Activated CD4-positive, alpha-beta T cell treated with anti-CD3 and anti-CD28 coated beads, Interleukin-2, amount 10 ng/mL, durations not matched to agents 24 days and 14 days (primary cell): ENCODE measurements at places on chromosomes 2 and 18.

DNA sequence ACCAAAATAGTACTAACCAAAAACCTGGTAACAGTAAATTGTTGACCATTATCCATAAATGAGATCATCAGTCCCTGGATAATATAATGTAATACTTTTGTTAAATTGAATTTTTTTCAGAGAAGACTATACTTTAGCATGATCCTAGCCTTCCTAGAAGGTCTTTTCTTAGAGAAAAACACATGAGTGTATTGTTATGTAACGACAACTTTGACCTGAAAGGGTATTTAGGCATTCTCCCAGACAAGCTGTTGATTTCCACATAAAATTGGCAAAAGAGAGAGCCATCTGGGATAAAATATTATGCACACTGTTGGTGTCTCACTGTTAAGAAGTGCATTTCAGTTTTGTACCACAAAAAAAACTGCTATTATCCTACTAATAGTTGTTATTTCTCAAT is 120.0 kb upstream of the MAPRE2 start:
- no peak for DNase-seq

DNA sequence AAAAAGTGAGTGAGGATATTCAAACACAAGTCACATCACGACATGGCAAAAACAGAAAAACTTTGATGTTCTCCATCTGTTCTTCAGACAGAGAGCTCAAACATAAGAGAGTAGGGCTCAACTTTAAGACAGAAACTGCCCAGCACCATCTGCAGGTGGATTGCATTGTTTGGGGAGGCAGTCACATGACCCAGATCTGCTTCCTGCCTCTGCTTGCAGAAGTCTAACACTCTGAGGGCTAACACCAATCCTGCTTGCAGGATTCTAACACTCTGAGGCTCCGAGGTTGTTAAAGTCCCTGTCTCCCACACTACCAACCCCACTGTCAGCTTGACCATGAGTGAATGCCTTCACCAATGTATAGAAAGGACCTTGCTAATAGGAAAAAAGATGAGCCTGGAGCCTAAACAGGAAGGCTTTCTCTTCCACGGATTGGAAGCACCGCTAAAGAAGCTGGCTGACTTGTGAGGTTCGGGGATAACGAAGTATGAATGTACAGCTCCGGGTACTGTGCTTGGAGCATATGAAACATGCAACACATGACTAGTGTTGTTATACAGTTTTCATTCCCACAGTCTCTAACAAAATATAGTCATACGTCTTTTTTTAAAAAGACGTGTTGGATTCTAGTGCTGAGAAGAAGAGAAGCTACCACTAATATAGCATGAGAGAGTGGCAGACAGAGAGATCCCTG is 176.6 kb upstream of the CREB1 start:
- peak; percentile 83 for DNase-seq

DNA sequence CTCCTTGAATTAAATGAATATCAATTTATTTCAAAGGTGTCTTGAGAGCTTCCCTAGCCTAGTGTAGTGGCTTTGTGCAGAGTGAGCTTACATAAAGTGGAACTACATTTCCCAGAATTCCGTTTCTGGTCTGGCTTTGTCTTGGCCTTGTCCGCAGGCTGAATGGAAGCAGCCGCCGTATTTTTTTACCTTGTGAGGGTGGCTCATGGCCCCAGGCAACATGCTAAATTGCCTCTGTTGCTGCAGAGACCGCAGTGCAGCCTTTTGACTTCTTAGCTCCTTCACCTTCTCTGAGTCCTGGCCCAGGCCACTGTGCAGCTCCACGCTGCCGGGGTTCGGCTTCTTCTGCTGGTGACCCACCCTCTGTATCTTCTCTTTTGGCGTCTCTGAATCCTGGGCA is 114.8 kb upstream of the SLC38A11 start:
- peak; percentile 35 for DNase-seq

DNA sequence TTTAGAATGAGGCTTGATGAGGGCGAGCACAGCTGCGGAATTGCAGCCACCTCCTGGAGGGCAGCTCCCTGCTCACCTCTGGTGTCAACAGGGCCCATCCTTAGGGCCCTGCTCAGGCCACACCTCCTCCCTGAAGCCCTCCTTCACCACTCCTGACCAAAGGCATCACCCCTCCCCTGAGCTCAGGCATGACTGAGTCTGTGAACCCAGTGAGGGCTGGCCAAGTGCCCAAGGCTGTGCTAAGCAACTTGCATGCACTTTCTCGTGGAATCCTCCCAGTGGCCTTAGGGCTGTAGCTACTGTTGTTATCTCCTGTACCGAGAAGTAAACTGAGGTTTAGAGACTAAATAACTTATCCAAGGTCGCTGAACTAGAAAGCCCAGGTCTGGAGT is 101.7 kb downstream of the KLHL29 start:
- DNase-seq, result no peak

DNA sequence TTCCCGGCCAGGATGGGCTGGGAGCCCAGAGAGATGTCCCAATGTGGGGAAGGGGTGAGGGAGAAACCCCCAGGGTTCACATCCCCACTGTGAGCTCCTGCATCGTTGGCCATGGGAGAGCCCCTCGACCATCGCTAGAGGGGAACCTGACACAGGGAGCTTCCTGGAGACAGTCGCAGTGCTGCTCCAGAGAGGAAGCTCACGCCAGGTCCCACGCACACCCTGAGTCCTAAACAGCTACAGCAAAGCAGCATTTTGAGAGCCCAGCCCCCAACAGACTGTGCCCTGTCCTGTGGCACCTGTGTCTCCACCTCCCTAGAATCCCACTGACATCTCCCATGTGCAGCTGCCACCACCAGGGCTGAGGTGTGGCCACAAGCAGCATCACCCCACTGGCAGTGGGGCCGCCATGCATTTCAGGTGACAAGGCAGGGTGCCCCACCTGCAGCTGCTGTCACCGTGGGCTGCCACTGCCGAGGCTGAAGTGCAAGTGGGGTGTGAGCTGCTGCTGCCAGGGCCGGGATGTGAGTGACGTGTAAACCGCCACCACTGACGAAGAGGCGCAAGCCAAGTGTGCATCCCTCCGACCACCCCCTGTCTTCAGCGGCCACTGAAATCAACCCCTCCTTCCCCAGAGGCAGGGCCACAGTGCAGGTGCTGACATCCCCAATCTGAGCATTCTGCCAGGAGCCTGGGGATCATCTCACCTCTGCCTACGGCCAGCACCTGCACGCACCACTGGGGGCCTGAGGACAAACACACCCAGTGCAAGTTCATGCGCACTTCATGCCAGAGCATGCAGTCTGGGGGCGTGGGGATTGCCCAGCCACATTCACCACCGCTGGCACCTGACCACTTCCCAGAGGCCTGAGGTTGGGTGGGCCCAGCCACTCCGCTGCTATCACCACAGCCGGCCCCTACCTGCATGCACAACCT is 467.7 kb upstream of the SALL3 start:
- DNase-seq, result no peak

DNA sequence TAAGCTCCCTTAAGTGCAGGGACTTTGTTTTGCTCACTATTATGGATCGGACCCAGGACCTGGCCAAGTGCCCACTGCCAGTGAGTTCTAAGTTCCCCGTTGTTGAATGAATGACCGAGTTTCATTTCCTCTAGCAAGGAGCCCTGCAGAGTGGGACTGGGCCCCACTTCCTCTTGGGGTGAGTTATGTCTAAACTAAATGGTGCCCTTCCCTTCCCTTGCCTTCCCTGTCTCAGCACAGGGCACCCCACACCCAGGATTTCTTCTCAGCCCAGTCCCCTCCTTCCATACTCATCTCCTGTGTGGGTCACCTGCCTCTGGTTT is 195.3 kb upstream of the HS6ST1 start:
- DNase-seq, result no peak

DNA sequence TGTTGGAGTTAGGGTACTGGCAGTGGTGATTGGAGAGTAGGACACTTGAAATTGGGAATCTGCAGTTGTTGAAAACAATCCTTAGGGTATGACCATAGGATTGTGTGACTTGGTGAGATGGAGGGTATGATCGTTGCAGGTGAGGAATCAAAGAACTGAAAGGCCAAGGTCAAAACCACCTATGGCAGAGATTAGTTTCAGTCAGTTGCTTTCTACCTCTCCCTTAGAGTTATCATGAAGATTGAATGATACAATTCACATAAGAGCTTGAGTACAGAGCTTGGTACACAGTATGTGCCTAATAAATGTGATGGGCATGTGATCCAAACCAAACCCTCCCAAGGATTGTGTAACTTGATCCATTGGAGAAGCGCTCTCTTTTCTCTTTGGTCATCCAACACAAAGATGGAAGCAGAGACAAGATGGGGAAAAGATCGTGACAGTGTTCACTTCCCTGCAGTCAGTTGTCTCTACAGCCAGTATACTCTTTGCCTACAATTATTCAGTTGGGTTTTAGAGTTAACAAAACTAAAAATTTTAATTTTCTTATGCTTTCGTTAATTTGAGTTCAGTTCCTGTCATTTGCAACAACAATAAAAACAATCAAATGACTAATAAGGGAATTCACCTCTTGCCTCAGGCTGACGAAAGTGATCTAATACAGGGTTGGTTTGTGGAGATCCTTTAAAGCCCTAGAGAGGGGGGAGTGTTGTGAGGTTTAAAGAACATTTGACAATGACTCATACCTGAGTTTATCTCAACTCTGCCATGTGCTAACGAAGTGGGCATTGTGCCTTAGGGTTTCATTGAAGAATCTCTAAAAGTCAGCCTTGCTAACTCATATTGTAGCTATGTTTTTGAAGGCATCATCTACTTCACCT is 14.8 kb upstream of the SMAD2 start:
- DNase-seq, result no peak

DNA sequence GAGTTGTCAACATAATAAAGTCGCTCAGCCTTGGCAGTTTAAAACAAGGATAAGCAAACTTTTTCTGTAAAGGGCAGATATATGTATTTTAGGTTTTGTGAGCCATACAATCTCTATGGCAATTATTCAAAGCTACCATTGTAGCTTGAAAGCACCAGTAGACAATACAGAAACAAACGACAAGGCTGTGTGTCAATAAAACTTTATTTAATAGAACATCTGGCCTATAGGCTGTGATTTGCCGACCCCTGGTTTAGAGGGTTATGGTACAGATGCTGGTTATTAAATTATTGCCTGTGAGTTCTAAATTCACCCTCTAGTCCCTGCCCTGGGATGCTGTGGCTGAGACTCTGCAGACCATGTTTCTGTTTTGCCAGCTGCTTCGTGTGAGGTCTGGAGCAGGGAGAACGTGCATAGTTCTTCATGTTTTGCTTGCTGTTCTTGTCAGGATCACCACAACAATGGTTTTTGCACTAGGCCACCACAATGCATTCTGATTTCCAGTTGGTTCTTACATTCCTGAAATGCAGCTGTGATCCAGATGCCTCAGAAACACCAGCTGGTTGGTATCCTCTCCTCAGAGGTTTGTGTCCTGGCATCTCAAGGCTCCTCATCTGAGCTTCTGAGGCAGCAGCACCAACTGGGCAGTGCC is 46.6 kb downstream of the ICOS start:
- no peak for DNase-seq

DNA sequence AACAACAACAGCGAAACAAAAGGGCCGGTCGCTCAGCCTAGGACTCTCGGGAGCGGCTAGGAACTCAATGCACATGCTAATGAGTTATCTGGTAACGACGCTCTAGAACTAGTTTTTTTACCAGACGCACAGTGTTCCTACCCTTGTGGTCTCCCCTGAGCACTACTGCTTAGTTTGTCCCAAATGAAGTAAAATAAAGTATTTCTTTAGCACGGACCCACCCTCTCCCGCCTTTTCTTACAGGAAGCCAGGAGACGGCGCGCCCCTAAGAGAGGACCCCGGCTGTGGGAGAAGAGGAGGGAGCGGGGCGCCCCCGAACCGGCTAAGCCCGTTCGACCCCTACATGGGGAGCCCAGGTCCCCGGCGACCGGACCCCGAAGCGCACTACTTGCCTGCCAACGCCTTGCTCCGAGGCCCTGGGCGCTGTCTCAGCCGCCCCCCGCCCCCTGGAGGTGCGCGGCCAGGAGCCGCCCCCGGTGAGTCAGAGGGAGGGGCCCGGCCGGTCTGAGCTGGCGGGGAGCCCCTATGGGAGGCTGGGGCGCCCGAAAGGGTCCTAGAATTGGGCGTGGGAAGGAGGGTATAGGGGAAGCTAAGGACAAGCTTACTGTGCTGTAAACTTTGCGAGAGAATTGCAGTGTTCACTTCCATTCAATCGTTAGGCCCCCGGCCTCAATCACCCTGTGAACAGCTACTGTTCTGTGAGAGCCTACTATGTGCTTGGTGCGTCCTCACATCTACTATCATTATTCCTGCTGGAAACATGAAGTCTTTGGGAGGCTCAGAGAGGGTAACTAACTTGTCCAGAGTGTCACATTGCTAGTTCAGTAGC is 3.6 kb upstream of the CAPG start:
- DNase-seq, result peak; percentile 81

DNA sequence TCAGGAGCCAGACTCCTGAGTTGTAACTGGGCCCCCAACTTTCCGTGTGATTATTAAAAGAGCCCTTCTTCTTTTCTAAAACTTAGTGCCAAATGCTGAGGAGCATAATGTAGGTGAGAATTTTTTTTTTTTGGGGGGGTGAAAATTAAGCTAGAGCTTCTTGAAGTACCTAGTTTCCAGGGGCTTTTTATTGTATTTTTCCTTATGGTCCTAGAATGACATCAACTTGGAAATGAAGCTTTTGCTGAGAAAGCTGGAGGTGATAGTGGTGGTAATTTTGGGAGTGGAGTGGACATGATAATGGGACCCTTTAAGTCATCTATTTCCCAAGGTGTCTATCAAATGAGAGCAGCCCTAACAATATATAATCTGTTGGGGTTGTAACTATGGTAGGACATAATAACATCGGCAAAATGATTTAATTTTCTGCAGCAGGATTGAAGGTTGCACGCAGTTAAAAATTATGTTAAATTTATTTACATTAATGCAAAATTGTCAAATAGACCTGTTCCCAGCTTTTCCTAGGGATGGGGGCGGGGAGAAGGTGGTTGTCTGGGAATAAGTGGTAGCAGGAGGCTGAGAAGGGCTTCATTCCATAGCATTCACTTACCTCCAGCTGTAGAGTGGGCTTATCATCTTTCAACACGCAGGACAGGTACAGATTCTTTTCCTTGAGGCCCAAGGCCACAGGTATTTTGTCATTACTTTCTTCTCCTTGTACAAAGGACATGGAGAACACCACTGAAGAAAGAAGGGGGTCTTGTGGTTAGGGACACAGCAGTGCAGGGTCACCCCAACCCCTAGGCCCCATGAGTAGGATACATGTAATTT is 5.7 kb downstream of the IL1B start:
- no peak for DNase-seq

GRCh38 chr2:59184276-59185020 is 943.3 kb upstream of the FANCL start:
- no peak for DNase-seq

DNA sequence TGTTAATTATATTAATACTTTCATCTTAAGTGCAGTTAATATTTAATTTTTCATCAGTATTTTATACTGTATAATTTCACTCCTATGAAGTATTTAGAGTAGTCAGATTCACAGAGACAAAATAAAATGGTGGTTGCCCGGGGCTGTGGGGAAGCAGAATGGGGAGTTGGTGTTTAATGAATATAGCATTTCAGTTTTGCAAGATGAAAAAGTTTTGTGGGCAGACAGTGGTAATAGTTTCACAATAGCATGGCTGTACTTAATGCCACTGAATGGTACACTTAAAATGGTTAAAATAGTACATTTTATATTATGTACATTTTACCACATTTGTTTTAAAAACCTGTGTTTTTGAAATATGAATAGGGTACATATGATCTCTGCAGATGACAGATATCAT is 31.2 kb downstream of the CFAP221 start:
- no peak for DNase-seq
